Stimulated activated CD4-positive, alpha-beta T cell treated with anti-CD3 and anti-CD28 coated beads, Interleukin-1b, Interleukin-23, amount 100 ng/mL, for 4 hours (primary cell): ENCODE measurements at places on chromosomes 6 and 20.
A peak's percentile ranks its signal among the peaks of the same experiment; 100 is the strongest.

- DNase-seq, result no peak
Measured at GRCh38 chr20:50101281-50101680, 11.7 kb downstream of the UBE2V1 start.

DNA sequence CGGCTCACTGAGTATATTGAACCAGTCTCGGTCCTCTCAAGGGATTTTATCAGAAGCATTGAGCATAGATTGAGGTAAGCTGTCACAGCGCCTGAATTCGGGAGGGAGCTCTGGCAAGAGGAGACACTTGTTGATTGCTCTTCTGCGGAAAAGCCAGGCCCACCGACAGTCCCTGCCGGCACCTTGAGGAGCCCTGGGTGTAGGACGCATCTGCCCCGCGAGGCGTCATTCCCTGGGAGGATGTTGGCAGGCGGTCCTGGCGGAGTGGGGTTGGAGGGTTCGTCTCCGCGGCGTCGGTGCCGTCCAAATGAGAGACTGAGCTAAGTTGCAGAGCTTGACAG, 843 bp downstream of the FBXO9 start:
- peak; percentile 8 for DNase-seq

DNA sequence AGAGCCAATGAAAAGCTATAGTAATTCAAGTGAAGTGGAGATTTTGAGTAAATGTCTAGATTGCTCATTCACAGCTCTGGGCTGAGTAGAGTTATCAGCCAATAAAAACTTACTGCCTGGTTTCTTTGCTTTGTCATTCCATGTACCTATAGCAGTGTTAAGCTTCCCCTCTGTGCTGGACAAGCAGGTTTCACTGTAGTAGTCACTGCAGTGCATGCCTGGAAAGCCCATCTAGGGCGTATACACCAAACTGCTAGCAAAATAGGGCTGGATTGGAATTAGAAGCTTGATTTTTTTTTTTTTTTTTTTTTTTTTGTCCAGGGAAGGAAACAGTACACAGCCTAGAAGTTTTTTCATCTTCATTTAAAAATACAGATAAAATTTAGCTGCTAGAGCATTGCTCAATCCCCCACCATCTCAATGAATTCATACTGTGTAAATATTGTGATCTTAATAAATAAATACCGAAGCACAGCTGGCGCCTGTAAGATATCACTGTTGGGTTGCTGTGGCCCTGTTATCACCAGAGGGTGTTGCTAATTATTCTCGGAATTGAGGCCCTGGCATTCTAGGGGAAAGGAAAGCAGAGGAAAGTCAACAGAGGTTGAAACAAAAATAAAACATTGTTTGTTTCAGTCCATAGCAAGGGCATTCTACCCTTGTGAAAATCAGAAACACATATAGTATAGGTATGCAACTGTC, 968.5 kb upstream of the GJE1 start:
- DNase-seq, result no peak

DNA sequence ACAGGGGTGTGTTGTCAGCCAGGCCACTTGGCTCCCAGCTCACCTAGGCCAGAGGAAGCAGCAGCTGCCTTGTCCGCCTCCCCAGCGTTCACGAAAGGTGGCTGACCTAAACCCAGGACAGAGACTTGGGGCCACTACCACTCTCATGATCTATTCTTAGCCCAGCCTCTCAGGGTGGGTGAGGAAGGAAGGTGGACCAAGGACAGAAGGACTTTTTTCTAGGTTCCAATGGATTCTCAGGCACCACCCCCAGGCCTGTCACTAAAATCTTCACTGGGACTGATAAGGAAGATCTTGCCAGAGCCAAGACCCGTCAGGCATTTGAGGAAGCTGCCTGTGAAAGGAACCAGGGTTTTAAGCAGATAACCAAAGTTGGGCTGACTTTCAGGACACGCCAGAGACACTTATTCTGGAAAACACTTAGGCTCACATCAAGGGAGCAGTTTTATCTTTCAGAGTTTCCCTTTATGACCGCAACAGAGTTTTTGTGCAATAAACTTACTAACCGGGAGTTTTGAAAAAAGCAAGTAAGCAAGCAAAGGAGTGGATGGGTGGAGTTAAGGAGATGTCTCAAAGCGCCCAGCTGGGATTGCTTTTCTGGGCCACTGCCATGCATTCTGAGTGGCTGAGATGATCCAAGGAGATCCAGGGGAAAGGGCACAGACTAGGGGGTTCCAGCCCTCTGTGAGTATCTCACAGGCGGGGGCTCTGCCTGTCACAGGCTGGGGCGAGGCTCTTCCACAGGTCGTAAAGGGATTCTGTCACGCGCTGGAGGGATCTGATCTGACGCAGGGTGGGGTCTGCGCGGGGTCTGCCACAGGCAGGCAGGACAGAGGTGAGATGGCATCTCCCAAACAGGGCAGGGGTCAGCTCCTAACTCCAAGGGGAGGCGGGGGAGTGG, 989 bp downstream of the FITM2 start:
- no peak for DNase-seq

- DNase-seq, result no peak
Measured at GRCh38 chr6:1250489-1251197, 61.3 kb upstream of the FOXQ1 start.

DNA sequence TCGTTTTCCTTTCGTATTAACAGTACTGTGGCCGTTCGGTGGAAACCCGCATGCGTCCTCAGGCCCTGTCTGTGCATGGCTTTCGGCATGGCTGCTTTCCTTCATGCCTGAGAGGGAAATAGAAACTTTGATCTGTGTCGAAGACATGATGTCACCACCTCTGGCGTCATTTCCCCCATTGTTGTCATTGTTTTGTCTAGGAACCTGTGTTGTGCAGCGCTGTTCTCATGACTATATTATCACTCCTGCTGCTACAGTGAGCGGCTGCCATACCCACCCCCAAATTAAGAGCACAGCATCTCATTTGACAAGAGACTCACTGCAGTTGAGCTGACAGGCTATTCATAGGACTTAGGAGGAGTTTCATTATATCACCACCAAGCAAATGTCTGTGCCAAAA, 172.3 kb downstream of the TMEM242 start:
- no peak for DNase-seq

GRCh38 chr6:71457929-71458328, 169.3 kb downstream of the OGFRL1 start:
- no peak for DNase-seq

- no peak for DNase-seq
Measured at GRCh38 chr6:152981219-152981618, 1.6 kb downstream of the FBXO5 start.

- DNase-seq, result no peak
Measured at GRCh38 chr20:38144598-38144973, 20.5 kb downstream of the TGM2 start.

DNA sequence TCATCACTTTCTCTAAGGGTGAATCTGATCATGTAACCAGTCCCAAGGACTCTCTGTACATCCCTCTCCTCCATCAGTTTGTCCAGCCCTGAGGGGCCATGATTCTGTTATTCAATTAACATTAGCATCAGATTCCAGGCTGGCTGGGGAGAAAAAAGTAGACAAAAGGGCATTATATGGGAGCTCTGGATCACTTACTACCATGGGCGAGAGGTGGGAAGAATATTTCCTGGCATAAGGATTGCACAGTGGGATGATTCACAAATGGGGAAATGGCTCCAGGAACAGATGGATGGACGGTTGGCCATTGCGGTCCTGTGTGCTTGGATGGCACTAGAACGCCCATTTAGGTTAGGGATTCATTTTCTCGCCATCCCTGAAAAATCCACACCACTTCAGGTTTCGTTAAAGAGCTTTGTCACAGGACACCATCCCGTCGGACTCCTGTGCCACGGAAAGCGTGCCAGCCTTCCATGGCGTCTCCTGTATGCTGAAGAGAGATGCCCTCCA, 112.6 kb downstream of the THBS2 start:
- DNase-seq, result no peak

DNA sequence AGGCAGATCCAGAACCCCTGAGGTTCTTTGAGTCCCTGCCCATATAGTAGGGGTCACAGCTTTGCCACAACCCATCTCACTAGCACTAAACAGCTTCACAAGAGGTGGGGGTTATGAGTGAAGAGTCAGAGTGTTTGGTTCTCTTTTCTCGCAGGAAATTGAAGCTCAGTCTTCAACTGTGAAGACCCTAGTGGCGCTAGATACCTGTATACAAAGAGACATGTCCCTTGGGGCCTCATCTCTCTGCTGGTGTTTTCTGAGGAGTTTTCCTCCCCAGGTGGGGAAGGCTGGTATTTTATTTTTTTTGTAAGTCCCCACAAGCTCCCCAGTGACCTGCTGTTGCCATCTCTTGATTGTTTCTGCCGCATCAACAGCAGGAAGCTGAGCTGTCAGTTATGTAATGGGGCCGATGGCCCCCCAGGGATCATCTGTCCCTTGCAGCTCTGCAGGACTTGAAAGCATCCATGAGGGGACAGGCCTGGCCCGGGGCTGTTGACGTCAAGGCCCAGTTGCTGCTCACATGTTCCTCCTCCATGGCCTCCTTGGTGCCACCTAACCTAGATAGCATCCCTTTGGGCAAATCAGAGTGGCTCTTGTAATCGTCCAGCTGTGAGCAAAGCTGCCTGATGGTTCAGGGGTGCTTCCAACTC, 23.1 kb downstream of the STK35 start:
- DNase-seq, result no peak

DNA sequence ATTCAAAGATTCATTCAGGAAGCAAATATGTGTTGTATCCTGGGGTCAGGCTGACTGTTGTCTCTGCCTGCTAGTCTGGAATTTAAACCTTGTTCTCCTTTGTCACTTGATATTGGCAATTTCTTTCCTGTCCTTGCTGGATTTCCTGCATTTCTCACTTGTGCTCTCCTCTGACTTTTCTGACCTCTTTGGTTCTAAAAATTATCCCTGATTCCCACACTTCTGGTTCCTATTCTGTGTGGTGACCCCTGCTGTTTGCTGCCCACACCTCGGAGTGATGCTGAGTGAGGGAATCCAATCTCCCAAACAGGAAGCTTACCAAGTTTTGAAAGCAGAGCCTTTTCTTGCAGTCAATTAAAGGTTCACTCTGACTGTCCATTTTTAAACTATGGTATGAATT, 345.3 kb downstream of the CDKAL1 start:
- DNase-seq, result no peak

DNA sequence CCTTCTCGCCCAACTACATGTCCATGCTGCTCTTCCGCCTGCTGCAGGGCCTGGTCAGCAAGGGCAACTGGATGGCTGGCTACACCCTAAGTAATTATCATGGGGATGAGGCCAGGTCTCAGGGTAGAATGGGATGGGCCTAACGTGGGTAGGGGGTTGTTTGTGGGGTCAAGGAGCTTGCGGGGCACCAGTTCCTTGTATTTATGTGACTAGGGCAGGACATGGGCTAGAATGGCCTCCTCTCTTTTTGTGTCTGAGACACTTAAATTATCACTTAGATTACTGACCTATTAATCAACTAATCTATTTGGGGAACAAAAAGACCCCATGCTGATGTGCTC, 10.7 kb downstream of the SLC22A1 start:
- DNase-seq, result no peak

- DNase-seq, result peak; percentile 57
Measured at GRCh38 chr6:13427801-13428582, 59.4 kb downstream of the GFOD1 start.

DNA sequence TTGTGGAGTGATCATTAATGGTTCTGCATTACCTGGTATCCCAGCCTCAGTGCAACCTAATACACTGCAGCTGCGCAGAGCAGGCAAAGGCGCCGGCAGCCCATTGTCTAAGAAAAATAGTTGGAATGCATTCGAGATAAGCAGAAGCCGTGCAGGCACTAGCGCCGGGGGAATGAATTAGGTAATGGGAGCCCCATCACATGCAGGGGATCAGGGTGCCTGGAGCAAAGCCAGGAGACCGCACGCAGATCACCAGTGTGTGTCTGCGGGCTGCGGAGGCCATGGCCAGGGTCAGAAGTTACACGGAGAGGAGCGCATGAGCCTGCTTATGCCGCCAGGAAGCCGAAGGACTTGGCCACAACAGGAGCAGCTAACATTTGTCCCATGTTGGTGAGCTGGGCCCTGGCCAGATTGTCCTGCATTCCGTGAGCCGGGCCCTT, 156.8 kb downstream of the DLL1 start:
- DNase-seq, result no peak
